Gastroesophageal sphincter (tissue), 4 donors: ENCODE measurements at places on chromosomes 7 and 10. TPM values are rescaled to one million over a fixed set of nuclear protein-coding genes. Genes with fewer than 3 reads are reported as not detected.

DNA sequence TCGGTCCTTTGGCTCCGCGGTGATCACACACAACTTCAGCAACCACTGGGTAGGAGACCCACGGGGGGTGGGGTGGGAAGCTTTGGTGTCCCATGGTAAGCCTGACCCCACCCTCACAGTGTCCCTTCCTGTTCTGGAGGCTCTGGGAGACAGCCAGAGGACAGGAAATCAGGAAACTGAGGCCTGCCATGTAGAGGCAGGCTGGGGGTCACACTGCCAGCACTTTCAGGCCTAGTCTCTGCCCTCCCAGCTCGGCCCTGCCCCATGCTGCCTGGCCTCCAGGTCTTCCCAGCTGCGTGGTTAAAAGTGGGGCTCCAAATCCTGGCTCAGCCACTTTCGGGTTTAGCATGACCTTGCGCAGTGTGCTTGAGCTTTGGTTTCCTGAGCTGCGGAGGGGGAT is 10.9 kb downstream of the AQP1 start:
- ATAC-seq: no peak

The GRM3 gene
- not detected for total RNA-seq

- peak; percentile 41 for ATAC-seq
Measured at GRCh38 chr10:50577681-50578350, 45.9 kb downstream of the SGMS1 start.

DNA sequence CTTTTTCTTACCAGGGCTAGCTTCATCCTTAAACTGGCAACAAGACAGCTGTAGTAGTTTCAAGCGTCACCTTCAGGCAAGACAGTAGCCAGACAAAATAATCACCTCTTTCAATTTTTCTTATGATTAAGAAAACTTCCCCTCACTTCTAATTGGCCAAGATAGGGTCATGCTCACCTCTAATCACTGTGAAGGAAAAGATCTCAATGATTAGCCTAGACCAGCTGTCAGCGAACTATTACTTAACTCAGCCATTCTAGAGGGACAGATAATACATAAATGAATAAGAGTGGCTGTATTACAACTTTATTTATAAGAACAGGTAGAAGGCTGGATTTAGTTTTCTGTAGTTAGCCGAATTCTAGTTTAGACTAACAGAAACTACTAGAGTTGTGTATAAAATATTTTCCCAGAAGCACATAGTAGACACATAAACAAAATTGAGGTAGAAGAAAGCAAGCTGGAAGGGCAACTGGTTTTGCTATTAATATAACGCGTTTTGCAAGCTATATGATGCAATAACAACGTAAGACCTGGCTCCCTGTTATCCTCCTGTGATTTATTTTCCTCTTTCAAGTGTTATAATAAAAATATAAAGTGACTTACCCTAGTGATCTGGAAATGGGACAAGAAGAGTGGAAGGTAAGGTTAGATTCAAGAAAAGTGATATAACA is 64.3 kb downstream of the ELAPOR2 start:
- no peak for ATAC-seq

The CPN1 gene
- not detected for total RNA-seq

DNA sequence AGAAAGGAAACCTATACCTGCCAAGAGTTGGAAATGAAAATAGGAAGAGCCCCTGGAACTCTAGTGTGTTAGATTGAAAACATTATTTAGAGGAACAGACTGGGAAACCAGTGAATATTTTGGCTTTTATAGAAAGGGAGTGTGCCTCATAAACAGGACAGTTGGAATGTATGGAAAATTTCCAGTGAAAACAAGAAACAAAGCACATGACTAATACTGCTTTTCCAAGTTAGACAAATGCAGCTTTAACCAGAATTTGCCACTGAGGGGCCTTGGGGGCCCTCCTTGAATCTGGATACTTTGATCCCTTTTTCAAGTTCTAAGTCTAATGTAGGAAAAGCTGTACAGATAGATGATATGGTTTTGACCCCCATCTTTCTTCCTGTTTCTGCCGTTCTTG is 21.2 kb downstream of the ITGB8 start:
- no peak for ATAC-seq

The CYP2E1 gene
- total RNA-seq: 2.4 TPM

The JCAD gene
- 21.0 TPM for total RNA-seq

- no peak for ATAC-seq
Measured at GRCh38 chr7:29486191-29486700, 77.4 kb upstream of the PRR15 start.

The MAPK8 gene
- total RNA-seq: 43.9 TPM

The VWA2 gene
- total RNA-seq: 0.13 TPM

The KCNH2 gene
- 26.6 TPM for total RNA-seq

DNA sequence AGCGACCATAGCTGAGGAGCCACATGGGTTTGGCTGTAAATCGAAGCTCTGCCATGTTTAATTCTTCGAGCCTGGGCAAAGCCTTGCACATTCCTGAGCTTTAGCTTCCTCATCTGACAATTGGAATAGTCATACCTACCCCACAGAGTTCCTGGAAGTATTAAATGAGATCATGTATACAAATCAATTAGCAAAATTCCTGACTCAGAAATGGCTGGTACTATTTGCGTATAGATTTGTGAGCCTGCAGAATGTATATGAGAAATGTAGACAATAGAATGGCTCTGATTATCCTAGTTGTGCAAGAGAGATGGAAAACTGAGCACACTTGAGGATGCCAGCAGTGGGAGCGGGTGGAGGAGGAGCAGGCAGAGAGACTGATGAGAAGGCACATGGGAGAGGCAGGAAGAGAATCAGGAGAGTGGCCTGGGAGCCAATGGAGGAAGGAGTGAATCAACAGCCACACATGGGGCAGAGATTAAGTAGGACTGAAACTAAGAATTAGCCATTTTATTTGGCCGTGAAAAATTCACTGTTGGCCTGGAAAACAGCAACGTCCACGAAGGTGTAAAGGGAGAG is 128.0 kb upstream of the C1GALT1 start:
- ATAC-seq: no peak

DNA sequence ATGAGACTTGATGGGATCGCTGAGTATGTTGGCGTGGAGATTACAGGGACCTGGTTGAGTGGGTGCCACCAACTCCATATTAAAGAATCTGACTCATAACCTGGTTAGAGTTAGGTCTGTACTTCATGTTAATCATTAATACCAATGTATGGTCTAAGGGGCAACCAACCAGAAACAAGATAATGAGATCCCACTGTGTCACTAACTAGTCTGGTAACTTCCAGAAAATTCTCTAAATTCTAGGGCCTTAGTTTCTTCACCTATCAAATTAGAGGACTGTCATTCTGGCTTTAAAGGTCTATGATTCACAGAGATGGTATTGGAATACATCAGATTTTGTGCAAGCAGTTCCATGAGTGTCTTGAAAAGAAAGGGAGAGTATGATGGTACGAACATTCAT is 102.2 kb downstream of the SNX10 start:
- ATAC-seq: no peak

GRCh38 chr10:52897162-52897561 is 124.6 kb upstream of the MBL2 start:
- no peak for ATAC-seq

The TMEM139 gene
- 1.4 TPM for total RNA-seq

DNA sequence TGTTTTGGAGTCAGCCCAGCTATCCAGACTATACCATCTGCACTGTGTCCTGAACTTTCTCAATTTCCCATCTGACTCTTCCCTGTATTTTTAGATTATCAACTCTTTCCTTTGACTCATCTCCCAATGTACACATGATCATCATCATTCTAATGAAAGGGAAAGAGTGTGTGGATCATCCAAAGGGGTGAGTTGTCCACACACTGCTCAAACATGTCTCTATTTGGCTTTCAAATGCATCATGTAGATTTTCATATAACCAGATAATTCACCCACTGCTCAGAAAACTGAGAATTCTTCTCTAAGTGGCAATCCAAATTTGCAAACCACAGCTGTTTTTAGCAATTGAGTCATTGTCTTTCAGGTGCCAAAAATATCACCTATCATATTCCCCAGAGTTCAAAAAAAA is 190.2 kb upstream of the HPS1 start:
- ATAC-seq: no peak

The CNPY1 gene
- not detected for total RNA-seq

The OPN1SW gene
- total RNA-seq: not detected

DNA sequence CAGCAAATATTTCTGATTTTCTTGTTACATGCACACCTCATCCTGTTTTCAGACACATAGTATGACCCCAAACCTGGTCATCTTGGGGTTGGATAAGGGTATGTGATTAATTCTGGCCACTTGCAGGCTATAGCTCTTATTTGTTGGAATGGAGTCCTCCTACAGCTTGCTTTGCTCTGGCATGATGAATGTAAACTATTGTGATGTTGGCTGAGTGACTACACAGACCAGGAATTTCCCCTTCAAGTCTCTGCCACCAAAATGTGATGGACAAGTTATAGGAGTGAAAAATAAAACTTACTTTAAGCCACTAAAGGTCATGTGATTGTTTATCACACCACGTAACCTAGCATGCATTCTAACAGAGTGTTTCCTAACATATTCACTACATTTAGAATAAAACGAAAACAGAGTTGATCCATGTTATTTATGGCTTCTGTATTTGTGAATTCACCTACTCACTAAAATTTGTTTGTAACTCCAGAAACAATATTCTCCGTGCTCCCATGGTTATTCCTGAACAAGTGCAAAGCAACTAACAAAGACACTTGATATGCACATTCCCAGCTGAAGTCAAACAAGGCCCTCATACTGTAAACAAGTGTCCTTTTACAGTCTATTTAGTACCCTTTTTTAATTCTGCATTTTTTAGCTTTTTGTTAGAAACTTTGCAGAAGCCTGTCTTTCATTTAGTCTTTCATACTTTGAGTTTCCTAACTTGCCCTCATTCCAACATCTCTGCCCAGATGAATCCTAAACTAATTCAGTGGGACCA is 599.2 kb upstream of the PCDH15 start:
- no peak for ATAC-seq
